ENCODE measurements at places on chromosomes 13 and 19.

GRCh38 chr13:111031531-111031961 is 83.6 kb upstream of the ARHGEF7 start:
- DNase-seq = no peak

DNA sequence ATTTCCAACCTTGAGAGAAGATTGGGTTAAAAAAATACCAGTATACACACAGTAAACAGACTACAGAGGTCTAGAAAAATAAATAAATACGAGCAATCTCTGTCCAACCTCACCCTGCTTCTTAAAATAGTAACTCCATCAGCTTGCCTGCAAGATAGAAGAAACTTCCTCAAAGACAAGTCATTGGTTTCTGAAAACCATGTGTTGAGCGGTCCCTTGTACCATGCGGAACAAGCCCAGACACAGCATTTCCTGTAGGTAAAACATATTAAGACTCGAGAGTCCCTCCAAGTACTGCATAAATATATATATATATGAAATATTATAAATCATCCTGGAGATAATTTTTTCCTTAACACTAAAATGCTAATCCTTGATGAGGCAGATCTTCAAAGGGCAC is 157.4 kb downstream of the MZT1 start:
- DNase-seq = no peak

DNA sequence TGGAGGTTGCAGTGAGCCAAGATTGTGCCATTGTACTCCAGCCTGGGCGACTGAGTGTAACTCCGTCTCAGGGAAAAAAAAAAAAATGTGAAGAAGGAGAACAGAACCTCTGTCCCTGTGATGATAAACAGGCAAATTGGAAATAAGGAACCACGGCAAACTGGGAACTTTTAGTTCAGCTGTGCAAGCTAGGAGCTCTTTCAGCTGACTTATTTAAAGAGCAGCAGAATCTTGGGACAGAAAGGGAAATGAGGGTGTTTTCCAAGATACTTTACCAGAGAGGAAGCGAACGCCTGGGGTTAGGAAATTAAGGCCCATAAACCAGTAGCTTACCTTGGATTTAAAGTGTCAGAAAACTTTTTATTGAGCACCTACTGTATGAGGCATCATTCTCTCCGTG is 3.0 kb upstream of the UPF1 start:
- DNase-seq = no peak

DNA sequence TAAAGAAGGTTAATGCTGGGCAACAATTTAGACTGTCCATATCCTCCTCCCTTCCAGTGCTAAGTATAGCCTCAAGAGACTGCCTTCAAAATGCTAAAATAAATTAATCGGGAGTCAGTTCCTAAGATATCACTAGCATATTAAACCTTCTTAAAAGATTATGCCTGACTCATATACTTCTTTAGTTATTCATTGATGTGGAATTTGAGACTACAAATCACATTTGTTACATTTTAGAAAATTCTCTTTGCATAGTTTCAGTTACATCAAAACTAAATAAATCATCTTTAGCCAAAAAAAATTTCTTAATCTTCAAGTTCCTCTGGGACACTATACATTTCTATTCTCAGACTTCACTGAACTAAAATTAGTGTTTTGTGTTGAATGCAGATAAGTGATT is 769.1 kb downstream of the PCDH9 start:
- no peak for DNase-seq

DNA sequence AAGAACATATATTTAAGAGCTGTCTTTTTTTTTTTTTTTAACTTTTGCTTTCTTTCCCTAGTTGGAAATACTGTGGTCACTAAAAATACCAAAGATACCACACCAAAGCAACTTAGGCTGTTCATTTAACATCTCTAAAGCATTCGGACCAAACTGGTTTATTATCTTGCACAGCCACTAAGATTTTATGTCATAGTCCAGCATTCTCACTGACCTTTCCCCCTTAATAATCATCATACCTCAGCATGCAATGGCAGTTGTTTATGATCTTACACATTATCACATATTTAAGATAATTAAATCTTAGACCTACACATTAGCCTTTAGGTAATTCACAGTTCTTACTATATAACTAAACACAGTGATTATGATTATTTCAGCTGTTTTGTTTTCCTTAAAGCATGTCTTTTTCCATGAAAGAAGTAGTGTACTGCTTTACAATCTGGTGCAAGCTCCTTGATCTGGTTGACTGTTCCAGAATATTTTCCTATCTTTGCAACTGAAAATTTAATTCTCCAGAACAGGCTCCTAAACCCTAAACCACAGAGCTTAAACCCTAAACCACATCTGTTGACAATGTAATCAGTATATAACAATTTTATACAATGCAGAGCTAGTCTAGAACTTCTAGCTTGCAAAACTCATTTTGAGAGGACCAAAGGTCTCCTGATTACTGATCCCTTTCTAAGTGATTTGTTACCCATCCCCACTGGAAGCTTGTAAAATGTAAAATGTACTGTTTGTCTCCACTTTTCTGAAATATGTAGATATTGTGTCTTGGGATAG is 74.2 kb downstream of the CDK8 start:
- no peak for DNase-seq

DNA sequence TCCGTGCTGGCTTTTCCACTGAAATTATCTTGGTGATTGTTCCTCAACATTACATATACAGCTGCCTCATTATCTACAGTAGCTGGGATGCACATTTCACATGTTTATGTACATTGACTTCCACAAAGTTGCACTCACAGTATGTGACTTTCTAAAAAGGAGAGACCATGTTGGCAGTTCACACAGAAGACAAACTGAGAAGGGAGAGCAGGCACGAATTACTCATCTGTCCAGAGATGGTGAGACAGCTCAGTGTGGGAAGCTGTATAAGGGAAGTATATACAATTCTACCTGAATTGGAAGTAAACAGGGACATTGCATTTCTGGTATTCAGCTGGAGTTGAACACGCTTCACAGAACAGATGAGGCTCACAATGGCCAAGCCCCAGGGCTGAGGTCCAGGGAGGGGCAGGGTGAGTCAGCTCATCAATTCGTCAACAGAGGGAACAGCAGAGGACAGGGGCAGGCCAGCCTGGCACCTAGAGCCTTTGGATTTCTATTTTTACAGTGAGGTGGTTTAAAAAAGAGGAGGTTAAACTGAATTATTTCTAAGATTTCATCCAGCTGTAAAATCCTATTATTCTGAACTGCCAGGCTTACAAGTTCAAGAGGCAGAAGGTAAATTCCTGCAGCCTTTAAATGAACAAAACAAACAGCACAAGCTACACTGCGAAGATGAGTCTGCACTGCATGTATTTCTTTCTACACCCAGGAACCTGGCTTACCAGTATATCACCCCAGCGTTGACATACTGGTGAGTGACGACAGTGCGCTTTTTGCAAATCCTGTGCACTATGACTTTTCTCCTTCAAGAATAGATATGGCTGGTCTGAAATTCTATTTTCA is 9.8 kb downstream of the PARP4 start:
- no peak for DNase-seq

DNA sequence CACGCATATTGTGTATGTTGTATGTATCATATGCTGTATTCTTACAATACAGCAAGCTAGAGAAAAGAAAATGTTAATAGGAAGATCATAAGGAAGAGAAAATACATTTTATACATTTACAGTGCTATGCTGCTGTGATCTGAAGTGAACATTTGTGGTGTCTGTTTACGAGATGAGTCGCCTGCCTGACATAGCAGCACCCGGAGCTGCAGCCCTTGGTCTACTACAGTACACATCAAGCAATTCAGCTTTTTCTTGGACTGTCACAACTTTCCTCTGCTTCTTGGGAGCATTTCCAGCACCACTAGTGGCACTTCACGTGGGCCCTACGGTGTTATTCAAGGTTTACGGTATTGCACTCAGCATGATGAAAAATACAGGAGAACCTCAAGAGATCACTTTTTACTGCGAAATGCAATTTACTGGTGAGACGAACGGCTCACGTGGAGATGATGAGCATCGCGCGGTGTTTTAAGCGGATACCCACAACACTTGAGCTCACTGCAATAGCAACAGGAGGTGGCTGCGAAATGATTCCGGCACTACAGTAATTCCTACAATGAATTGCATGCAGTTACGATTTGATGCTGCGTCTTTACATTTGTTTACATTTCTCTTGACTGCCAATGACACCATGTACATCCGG is 308.4 kb downstream of the FGF9 start:
- DNase-seq = no peak

DNA sequence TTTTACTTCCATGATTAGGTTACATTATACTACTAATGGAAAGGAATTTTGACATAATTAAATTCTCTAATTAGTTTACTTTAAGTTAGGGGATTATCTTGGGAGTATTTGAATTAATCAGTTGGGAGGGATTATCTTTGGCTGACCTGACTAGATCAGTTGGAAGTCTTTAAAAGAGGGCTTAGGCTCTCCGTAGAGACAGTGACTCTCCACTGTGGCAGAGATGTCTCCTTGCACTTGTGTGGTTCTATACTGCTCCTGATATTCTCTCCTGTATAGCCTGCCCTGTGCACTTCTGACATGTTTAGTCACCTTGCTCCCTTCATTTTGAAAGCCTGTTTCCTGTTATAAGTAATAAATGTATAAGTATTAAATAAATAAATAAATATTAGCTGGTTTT is 1612.3 kb upstream of the PRR20A start:
- no peak for DNase-seq

DNA sequence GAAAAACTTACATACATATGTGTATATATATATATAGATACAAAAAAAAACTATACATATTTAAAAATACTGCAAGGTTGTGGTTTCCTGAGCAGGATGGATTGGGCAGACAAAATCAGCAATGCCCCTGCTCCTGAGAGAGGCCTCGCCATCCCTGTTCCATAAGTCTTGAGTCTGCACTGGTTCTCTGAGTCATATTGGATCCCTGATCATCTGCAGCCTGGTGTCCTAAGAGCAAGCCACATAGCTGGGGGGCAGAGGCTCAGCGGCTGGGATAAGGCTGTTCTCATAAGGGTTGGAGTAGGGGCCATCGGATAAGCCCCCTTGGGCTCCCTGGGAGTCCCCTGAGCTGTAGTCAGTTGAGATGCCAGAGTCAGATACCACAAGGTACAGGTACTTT is 3.3 kb downstream of the SWSAP1 start:
- DNase-seq = no peak

DNA sequence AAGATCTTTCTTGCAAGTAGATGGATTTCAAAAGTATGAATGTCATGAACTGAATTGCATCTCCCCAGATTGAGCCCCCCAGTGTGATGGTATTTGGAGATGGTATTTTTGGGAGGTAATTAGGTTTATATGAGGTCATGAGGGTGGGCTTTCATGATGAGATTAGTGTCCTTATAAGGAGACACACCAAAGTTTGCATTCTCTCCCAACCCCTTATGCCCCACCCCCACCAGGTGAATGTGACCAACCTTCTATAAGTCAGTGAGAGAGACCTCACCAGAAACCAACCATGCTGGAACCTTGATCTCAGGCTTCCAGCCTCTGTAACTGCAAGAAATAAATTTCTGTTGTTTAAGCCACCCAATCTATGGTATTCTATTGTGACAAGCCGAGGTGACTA is 71.3 kb upstream of the POSTN start:
- DNase-seq = no peak

DNA sequence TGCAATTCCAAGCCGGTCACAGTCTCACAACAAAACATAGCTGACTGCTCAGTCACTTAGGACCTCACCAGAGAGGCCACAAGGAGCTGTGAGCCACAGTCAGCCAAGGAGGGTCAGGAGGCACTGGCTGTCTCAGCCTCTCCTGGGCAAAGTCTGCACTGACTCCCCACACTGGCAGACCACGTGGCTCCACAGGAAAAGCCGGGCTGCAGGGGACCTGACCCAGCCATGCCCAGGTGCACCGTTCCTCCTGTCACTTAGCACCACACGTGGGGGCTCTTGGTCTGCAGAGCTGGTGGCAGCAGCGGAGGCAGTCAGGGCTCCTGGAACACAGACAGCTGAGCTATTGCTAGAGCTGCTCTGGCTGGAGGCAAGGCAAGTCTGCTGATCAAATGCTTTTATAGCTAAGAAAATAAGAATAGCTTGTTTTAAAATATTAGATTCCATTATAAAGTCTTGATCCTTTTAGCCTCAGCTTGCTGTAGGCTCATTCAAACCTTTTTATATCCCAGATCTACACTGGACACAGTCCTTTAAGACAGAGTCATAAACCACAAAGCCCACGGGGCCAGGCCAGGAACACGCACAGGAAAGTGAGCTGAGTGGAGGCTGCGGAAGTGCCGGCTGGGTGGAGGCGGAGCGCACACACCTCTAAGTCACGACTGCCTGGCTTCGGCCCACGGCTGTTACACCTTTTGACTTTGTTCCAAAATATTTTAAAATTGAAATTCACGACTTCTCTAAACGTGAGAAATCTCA is 744.1 kb downstream of the UQCRFS1 start:
- no peak for DNase-seq

- no peak for DNase-seq
These were observed 34.5 kb downstream of the SPRY2 start for GRCh38 chr13:80306337-80306972.

DNA sequence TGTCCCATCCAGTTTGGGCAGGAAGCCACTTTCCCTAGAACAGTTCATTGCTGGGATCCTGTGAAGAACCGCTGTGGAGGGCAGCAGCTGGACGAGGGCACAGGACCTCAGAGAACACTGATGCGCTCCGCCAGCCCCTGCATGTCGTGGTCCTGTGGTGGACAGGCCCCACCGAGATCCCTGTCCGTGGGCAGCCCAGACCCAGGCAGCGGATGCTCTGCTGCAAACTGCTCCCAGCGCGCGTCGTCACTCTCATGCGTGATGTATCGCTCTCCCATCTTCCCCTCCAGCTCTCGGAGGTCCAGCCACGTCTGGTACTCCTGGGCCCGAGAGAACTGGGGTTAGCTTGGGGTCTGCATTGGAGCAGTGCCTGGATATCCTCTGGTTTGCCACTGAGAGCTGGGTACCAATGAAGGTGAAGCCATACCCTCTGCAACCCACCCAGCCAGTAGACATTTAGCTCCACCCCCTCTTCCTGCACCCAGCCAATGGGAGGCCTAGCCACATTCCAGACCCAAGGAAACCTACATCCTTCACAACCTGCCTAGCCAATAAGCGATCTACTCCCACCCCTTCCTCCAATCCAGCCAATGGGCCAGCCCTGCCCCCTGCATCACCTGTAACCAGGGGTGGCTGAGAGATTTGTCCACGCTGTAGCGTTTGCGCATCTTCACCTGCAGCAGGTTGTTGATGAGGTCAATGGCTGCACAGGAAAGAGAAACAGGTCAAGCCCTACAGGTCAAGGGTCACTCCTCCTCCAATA is 13.6 kb upstream of the DACT3 start:
- DNase-seq = no peak

- DNase-seq = no peak
These were observed 202.4 kb upstream of the SOX1 start for GRCh38 chr13:111864566-111864965.

All from NK-92 treated with Interleukin-12 subunit alpha and Interleukin-12 subunit beta, amount 100 ng/mL, for 24 hours (cell line).